ENCODE measurements at places on chromosomes 11 and 22.
A peak's percentile ranks its signal among the peaks of the same experiment; 100 is the strongest.

GRCh38 chr11:113554526-113554925 is 79.3 kb upstream of the DRD2 start:
- no peak for DNase-seq

DNA sequence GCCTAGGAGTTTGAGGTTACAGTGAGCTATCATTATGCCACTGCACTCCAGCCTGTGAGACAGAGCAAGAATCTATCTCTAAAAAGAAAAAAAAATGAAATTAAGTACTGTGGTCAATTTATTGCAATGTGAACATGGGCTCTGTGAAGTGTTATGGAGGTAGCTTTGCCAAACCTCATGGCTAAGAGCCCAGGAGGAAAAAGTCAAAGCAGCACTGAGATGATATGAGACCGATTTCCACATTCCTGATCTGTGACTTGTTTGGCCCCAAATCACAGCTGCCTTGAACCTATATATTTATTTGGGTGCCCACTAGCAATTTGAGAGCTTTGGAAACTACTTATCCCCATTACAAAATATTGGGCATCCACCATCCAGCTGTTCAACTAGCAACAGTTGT is 29.8 kb upstream of the TMEM135 start:
- no peak for DNase-seq

DNA sequence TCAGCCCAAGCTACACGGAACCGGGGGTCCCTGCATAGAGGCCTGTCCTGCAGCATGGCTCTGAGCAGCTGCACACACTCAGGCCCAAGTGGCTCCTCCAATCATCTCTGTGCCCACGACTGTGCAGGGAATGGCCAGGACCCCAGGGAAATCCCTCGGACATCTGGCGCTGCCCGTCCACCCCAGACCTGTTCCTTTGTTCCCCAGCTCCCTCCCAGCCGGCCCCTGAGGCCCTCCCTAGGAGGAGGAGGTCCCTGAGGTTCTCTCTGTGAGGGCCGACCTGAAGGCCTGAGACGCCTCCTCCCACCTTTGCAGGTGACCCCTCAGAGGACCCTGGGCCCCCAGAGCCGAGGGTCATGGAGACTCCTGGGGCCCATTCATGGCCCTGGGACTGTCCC is 1.1 kb downstream of the MLC1 start:
- DNase-seq, result no peak

DNA sequence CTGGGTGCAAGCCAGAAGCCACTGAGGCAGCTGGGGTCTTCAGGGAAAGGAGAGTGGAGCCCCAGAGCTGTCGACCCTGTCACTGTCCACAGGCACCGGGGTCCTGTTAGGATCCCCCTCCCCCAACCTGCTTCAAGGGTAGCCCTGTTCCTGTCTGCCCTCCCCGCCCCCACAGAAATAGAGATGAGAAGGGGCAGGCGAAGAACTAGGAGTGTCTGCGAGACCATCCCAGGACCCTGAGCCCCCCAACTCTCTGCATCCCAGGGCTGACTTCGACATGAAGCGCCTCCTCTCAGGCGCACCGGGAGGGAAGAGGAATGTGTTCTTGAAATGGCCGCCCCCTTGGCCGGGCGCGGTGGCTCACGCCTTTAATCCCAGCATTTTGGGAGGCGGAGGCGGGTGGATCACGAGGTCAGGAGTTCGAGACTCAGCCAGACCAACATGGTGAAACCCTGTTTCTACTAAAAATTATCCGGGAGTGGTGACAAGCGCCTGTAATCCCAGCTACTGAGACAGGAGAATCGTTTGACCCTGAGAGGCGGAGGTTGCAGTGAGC is 607 bp upstream of the ZNF70 start:
- DNase-seq, result no peak

GRCh38 chr22:35596821-35597220 is 20.3 kb downstream of the MB start:
- DNase-seq, result no peak

DNA sequence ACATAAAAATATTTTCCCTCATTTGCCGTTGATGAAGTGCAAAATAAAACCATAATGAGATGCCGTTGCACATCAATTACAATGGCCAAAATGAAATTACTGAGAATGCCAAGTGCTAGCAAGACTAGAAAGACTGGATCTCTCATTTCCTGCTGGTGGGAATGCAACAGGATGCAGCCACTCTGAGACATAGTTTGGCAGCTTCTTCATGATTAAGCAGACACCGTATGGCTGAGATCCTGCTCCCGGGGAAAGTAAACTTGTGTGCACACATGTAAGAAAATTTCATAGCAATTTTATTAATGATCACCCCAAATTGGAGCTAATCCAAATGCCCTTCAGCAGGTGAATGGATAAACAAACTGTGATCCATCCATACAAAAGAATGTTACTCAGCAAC is 1013.2 kb downstream of the TBC1D22A start:
- peak; percentile 26 for DNase-seq

- peak; percentile 81 for DNase-seq
Measured at GRCh38 chr11:21866781-21867180, 326.1 kb upstream of the ANO5 start.

All from NCI-H2029 (cell line).